ENCODE measurements at places on chromosomes 7 and 10.

GRCh38 chr10:108411206-108411605 is 1246.7 kb upstream of the SORCS1 start:
- DNase-seq, result no peak

GRCh38 chr10:103197903-103198302 is 4.8 kb upstream of the NT5C2 start:
- DNase-seq, result no peak

GRCh38 chr10:132877473-132877872 is 64.9 kb downstream of the CFAP46 start:
- DNase-seq, result no peak

DNA sequence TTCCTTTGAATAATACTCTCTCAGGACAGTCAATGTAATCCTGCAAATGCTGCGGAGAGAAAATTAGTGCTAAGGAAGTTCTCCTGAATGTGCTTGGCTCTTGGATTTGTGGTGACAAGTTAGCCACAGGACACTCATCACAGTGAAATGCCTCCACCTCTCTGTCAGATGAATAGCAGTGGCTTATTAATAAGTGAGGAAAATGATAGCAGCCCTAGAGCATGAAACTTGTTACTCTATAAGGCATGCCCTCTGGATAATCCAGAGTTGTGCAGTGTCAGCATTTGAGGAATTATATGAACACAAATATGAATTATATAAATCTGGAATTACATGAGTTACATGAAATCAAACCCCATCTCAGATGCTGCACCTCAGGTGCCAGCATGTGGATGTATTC is 23.5 kb upstream of the TBX20 start:
- no peak for DNase-seq

GRCh38 chr10:79173582-79174262 is 105.0 kb downstream of the ZMIZ1 start:
- no peak for DNase-seq

Measured in foreskin melanocyte (primary cell).